T-helper 22 cell (primary cell): ENCODE measurements at places on chromosomes 16 and 17.

DNA sequence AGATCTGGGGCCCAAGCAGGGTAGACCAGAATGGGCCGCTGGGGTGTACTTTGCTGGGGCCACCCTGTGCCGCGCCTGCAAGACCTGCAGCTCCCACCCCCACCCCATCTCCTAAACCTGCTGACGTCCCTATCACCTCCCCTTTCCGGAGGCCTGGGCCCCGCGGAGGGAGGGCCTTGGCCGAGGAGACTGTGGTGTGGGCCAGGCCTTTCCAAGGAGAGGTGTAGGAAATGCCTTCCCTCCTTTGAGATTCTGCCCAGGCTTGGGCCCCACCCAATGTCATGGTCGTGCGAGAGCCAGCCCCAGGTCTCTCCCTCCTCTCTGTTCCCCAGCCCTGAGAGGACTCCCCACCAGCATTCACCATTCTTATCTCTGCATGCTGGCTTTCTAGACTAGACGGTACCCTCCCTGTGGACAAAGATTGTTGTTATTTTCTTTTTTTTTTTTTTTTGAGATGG lies 3.9 kb upstream of the WFIKKN2 start:
- DNase-seq = no peak

- no peak for DNase-seq
Observed at GRCh38 chr17:10772425-10773380, 31.2 kb downstream of the TMEM238L start.

- no peak for DNase-seq
Observed at GRCh38 chr17:57408071-57408811, 151.9 kb downstream of the MSI2 start.

- DNase-seq = no peak
Observed at GRCh38 chr17:74452841-74453661, 13.4 kb upstream of the CD300A start.

DNA sequence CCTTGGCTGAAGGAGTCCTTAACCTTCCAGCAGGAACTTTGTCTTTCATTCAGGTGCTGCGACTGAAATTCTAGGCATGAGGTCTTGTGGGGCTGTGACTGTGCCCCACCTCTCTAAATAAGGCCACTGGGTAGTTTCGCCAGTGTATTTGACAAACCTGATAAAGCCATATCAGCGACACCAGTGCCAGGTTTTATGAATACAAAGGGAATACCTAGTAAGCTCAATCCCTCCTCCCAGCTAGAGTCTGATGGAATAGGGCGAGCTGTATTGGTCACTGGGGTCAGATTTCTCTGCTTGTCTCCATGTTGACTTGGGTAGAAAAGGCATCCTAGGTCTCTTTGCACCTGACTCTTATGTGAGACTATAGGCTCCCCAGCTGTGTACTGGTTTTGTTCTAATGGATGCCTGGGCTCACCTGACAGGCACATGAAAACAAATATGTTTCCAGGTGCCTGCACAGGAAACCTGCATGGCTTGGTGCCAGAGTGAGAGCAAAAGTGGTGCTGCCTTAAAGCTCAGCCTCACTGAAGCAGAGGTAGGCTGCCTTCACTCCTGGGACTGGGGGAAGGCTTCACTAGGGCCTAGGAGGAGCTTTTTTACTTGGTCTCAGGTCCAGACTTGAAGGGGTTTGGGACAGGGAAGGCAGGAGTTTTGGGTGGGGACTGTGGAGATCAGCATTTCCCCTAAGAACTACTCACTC lies 8.3 kb downstream of the SLC7A6 start:
- DNase-seq = peak; percentile 44
